ENCODE measurements at places on chromosomes 5 and 9.

- DNase-seq: no peak
Observed at GRCh38 chr5:342501-343460, 21.3 kb downstream of the AHRR start.

DNA sequence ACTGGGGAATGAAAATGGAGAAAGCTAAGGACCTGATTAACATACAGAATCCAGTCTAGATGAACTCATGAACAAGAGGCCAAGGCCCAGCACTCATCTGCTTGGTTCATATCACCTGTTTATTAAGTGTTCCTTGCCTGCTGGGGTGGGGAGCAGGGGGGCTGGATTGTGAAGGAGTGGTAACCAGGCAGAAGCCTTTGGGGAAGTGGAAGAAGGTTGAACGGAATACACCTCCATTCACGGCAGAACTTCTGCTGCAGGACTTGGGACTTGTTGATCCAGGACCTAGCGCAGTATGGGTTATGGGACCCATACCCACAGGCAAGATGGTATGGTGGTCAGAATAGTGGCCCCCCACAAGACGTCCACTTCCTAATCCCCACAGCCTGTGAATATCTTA is 8.8 kb upstream of the SEPTIN8 start:
- no peak for DNase-seq

DNA sequence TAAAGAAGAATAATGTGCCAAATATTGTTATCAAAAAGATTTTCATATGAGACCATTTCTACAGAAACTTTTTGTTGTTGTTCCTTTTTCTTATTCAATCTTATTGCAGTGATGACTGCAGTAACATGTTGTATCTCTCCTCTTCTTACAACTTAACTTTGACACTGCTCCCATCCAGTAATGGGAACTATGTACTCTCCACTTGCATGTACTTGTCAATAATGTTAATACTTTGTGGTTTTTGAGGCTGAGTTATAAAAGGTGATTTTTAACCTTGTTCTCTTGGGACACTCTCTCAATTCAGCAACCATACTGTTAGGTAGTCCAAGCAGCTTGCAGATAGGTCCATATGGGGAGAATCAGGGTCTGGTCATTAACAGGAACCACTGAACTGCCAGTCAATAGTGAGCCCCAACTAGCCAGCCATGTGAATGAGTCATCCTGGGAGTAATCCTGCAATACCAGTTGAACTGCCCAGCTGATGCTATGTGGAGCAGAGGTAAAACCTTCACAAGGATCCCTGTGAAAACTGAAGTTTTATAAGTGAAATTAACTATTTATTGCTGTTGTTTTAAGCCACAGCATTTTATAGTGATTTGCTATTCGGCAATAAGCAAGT is 199.6 kb upstream of the DAB2 start:
- peak; percentile 59 for DNase-seq

DNA sequence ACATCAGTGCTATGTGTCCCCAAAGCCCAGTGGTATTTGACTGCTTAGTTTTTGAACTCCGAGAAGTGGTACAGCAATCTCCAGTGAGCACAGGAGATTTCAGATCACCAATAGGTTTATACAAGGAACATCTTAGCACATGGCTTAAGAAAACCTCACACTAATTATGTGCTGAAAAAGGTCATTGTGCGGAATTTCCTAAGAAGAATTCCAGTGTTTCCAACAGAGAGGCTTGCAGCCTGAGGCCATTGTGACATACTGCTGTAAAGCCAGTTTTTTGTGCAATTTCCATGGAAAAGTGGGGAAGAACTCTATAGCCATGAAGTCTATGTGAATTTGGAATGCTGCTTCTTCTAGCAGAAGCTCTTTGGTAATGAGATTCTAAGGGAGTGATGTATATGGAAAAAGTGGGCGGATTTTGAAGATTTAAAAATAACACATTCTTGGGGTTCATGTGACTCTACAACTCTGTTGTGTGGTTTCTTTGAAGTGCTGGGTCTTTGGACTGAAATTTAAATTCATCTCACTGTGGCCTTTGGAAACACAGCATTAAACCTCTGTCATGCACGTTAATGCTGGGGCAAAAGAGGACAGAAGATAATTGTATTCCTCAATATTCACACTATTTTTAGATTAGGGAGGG is 110.5 kb upstream of the CD180 start:
- DNase-seq: no peak

DNA sequence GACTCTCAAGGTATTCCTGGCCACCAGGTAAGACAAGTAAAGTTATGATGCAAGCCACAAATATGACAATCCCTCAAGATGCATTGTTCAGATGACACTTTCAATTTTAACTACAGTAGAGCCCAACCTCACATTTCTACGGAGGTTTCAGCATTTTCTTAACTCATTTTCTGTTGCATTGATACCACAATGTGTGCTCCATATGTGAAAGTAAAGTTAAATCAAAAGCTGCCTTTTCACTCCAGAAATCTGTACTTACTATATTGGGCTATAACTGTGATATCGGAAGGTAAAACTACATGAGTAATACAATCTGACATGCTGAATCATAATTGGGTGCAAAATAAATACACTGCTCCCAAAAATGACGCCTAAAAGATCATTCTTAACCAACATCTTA is 333.6 kb upstream of the MEF2C start:
- no peak for DNase-seq

GRCh38 chr9:108512426-108513173 is 343.2 kb downstream of the ACTL7B start:
- peak; percentile 39 for DNase-seq

DNA sequence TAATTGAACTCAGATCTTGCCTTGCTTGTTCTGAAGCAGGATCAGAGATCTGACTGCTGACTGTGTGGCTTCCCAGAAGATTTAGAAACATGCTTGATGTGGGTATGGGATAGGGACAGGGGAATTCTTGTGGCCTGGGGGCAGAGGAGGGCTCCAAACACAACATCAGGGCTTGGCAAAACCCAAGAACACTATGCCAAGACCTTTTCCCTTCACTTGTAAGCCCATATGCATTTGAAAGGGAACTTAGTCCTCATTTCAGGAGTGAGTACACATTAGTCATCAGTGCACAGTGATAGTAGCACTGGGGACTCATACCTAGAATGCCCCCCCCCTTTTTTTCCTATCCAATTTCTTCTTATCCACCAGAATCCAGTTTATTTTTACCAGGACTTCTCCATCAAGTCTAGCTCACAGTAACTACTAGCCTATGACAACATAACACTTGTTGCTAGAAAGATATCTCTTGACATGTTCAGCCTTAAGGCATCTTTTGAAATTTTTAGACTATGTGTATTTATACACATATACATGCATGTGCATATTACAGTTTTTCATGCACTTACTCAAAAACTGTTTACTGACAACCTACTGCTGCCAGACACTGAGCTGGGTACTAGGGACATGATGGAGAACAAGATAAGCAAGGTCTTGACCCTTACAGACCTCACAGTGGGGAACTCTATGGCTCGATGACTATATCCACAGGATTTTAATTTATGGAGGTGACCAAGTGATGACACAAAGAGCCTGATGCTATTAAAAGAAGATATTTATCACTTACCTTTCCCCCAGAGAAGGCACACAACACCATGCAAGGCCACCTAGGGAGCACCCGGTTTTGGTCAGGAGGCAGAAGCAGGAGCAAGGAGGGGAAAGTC is 158.3 kb upstream of the MAP3K1 start:
- DNase-seq: peak; percentile 37

DNA sequence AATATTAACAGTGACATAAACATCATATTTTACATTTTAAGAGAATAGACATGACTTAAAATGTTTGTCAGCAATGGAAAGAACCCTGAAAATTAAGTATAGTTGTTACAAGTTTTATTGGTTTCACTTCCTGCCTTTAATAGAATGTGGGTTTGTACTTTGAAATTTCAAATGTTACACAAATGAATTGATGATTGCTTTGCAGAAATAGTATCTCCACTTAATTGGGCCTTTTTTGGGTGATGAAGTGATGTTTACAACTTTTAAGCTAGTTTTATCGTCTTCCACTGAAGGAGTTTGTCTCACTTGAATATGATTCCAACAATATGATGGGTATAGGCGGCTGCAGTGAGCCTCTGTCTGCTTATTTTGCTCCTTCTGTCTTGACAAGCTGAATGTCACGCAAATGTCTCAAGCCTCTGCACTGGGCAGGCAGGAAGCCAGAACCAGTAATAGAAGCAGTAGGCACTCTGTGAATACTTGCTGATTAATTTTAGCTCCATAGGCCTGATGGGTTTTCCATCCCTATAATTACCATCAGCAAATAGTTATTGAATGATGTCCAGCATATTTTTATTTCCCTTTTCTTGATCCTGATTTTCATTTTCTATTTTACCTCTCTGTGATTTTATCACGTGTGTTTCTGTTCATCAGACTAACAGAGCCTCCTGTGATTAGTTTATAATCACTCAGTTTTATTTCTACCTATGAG is 10.6 kb upstream of the NR3C1 start:
- no peak for DNase-seq

DNA sequence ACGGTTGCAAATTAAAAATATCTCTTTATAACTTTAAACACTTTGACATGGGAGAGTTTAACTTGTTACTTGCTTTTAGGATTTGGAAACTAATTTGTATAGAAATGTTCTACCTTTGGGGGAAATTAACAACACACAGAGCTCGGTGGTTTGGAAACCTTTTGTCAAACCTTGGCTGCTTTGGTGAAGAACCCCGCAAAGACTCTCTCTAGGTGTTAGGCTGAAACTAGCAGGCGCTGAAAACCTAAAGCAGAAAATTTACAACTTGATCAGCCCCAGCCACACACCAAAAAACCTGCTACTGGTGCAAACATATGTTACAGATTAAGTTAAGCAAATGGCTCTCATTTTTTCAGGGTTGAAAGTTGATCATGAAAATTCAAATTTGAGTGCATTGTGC is 25.8 kb downstream of the NR2F1 start:
- no peak for DNase-seq

DNA sequence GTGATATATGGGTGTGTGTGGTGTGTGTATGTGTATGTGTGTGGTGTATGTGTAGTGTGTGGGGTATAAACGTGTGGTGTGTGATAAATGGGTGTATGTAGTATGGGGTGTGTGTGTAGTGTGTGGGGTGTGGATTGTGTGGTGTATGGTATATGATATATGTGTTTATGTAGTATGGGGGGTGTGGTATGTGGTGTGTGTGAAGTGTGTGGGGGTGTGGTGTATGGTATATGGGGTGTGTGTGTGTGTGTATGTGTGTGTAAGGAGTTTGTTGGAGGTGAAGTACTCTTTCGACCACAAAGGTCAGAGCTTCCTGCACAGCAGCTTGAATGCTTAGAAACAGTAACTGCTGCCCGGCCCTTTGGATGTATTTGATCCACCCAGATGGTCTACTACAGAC is 145.2 kb upstream of the IQGAP2 start:
- DNase-seq: no peak

GRCh38 chr9:135580664-135581380 is 19.3 kb downstream of the PAEP start:
- no peak for DNase-seq

- DNase-seq: no peak
Observed at GRCh38 chr5:57745029-57745428, 262.4 kb upstream of the ACTBL2 start.

DNA sequence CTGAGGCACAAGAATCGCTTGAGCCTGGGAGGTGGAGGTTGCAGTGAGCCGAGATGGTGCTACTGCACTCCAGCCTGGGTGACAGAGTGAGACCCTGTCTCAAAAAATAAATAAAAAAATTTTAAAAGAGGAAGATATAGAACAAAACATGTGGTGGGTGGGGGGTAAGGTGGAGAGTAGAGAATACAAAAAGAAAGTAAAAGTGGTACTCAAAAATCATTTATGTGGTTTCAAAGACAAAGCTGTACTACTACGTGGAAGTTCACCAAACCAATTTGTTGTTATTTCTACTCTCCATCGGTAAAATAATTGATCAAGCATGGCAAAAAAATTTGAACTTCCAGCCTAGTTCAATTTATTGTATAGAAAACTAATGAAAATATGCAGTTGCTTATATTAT is 8.0 kb upstream of the OR13C3 start:
- no peak for DNase-seq

GRCh38 chr9:135530146-135530545 is 8.9 kb downstream of the LCN1 start:
- no peak for DNase-seq

DNA sequence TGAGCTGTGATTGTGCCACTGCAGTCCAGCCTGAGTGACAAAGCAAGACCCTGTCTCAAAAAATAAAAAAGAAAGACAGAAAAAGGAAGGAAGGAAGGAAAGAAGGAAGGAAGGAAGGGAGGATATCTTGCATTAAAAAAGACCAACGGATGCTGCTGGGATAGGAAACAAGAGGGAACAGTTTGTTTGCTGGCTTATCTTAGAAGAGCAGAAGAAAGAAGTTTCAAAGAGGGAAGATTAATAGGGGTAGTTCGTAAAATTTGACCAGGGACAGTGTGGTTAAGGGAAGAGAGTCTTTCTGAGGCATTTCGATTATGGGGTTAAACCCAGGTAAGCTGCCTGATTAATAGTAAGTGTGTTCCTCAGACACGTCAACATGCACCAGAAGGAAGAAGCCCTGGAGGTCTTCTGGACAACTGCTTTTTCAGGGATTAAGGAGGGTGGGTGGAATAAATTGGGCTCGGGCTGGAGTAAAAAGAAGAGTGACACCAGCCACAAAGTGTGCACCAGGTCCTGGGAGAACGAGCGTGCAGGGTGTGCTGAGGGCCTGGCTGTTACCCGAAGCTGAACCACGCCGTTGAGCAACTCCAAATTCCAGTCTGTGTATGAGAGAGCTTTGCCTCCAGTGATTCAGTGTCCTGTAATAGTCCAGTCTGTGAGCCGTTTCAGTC is 24.8 kb downstream of the FYB1 start:
- peak; percentile 96 for DNase-seq

DNA sequence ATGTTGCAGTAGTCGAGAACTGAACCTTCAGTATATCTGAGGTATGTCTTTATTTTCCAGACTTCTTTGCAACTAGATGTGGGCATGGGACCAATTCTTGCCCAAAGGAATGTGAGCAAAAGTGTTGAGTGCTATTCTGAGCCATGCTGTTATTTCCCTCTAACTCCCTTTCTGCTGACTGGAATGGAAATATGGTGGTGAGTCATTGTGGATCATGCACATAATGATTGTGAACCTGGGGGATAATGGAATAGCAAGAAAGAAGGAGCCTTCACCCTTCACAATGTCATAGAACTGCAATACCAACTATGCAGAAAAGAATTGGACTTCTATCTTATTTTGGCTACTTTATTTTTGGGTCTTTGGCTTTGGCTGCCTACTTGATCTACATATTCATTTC is 10.3 kb upstream of the DOCK2 start:
- peak; percentile 90 for DNase-seq

- DNase-seq: no peak
Observed at GRCh38 chr9:126665644-126666035, 51.9 kb downstream of the LMX1B start.

GRCh38 chr5:122707796-122708195 is 67.1 kb upstream of the SNX2 start:
- DNase-seq: peak; percentile 34

- no peak for DNase-seq
Observed at GRCh38 chr9:84822589-84823233, 153.2 kb downstream of the NTRK2 start.

- DNase-seq: no peak
Observed at GRCh38 chr5:135670588-135670987, 91.8 kb upstream of the CXCL14 start.

GRCh38 chr9:130994135-130995085 is 14.6 kb upstream of the LAMC3 start:
- peak; percentile 30 for DNase-seq

GRCh38 chr9:134217431-134218210 is 53.3 kb upstream of the RNU6ATAC start:
- DNase-seq: no peak

GRCh38 chr5:127042593-127042992 is 12.2 kb upstream of the MARCHF3 start:
- peak; percentile 51 for DNase-seq

Measured in ELR (cell line).